ENCODE measurements at places on chromosomes 11 and 22.

GRCh38 chr11:68141246-68142027 is 20.2 kb upstream of the CHKA start:
- no peak for DNase-seq

DNA sequence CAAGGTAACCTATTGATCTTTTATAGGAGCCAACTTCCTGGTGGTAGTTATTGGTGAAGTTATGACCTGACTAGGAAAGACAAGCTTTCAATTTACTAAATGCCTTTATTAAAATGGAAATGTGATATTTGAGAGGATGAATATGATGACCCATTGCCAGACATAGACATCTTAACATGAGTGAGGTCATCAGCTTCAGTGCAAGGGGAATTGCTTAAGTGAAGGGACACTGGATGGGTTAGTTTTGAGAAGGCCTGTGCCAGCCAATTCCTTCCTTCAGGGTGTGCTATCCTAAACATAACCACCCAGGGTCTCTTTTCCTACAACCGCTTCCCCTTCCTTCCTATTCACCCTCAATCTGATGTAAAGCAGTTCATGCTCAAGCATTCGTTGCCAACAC is 21.5 kb downstream of the NAV2 start:
- DNase-seq, result no peak

GRCh38 chr11:116111546-116111945 is 607.3 kb upstream of the CADM1 start:
- no peak for DNase-seq

GRCh38 chr11:107593951-107594350 is 3.0 kb downstream of the ELMOD1 start:
- no peak for DNase-seq

DNA sequence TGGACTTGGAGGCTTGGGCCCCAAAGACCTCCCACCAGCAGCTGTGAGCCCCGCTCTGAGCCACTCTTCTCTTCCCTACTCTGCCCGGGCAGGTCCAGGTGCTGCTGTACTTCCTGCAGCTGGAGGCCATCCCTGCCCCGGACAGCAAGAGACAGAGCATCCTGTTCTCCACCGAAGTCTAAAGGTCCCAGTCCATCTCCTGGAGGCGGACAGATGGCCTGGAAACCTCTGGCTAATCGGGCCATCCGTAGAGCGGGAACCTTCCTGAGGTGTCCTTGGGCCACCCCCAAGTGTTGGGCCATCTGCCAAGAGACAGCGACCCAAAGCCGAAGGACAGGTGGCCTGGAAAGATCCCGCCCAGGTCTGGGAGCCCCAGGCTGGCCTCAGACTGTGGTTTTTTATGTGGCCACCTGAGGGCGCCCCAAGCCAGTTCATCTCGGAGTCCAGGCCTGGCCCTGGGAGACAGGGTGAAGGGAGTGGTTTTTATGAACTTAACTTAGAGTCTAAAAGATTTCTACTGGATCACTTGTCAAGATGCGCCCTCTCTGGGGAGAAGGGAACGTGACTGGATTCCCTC is 135.1 kb downstream of the BCR start:
- DNase-seq, result no peak

- no peak for DNase-seq
Measured at GRCh38 chr11:96154802-96155520, 188.0 kb downstream of the MAML2 start.

GRCh38 chr11:100872951-100873740 is 186.1 kb downstream of the ARHGAP42 start:
- DNase-seq, result no peak

DNA sequence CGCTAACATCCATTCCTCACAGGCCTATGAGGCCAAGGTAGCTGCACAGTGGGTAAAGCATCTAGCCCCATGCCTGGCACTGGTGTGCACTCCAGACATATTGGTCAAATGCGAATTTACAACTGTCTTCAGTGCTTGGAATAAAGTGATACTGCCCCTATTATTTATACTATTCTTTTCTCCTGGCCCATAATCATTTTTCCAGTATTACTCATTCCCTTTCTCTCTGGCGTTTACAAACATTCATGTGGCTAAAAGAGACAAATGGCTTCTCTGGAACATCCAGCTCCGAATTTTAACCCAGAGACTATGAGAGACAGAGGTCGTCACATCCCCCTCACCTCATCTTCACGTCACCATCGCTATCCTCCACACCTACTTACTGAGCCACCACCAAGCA is 87.2 kb upstream of the PITPNB start:
- no peak for DNase-seq

DNA sequence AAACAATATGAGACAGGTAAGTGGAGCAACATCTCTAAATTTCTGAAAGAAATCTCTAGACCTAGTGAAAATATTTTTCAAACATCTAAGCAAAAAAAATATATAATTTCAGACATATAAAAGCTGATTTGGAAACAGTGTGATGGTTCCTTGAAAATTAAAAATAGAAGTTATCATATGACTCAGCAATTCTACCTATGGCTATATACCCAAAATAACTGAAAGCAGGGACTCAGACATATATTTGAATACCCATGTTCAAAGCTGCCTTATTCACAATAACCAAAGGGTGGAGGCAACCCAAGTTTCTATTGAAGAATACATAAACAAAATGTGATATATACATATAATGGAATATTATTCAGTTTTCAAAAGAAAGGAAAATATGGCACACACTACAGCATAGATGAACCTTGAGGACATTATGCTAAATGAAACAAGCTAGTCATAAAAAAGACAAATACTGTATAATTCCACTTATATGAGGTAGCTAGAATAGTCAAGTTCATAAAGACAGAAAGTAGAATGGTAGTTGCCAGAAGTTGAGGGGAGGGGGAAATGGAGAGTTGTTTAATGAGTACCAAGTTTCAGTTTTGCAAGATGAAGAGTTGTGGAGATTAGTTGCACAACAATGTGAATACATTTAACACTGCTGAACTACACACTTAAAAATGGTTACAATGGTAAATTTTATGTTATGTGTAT is 300.4 kb downstream of the TTC28 start:
- DNase-seq, result no peak

GRCh38 chr22:49549256-49550140 is 278.2 kb downstream of the BRD1 start:
- DNase-seq, result no peak

GRCh38 chr11:12185914-12186313 is 75.5 kb downstream of the MICAL2 start:
- DNase-seq, result no peak

DNA sequence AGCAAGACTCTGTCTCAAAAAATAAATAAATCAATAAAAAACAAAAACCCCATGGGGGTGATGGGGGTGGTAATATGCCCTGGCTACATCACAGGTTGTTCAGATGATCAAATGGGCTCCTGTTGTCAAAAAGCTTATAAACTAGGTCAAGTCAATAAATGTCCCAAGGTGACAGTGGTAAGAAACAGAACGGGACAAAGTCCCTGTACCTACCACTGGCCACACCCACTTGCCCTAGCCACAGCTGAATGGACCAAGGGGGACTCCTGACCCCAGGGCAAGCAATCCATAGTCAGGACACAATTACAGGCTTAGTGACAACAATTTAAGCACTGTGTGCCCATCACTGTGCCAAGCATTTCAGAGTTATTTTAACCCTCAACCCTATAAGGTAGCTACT is 6.0 kb downstream of the NAGA start:
- DNase-seq, result no peak

DNA sequence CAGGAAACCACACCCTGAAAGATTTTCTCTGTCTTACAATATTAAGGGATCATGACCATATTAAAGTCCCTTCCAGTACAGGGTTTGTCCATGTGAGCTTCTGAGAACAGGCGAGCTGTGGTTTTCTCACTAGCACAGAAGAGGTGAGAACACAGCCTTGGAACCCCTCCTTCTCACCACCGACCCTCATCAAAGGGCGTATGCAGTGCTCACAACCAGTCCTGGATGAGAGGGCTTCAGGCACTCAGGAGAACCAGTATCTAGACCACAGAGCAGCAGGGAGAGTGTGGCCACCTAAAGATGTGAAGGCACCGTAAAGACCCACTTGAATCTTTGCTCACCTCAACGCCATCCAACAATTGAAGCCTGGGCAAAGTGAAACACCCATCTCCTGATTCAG is 397.0 kb downstream of the ETS1 start:
- no peak for DNase-seq

DNA sequence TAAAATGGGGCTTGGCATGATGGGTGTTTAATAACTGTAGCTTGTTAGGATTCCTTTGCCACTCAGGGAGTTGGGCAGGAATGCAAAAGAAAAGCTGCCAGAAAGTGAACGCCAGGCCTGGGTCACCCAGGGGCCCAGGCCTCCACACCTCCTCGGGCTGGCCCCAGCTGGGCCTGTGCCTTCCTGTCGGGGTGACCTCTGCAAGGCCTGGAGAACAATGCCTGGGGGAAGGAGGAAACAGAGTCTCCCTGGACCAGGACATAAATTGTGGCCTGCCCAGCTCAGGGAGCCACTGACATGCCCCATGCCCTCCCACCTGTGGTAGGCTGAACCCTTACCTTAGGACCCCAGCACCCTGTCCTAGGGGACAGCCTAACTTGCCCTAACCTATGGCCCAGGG is 21.9 kb downstream of the MN1 start:
- DNase-seq, result no peak

DNA sequence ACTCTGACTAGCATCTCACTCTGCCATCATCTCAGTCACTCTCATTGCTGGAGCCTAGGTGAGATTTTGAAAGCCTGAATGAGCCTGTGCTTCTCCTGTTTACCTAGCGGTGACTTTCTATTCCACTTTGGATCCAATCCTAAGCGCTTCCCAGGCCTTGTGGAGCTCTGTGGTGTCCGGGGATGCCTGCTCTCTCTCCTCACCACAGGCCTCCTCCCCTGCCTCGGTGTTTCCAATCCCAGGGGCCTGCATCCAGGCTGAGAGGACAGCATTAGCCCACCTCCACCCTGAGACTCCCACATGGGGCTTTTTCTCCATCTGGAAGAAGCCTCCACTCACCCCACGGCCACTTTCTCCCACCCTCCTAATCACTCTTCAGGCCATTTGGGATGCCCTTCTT is 380.3 kb downstream of the NTM start:
- no peak for DNase-seq

DNA sequence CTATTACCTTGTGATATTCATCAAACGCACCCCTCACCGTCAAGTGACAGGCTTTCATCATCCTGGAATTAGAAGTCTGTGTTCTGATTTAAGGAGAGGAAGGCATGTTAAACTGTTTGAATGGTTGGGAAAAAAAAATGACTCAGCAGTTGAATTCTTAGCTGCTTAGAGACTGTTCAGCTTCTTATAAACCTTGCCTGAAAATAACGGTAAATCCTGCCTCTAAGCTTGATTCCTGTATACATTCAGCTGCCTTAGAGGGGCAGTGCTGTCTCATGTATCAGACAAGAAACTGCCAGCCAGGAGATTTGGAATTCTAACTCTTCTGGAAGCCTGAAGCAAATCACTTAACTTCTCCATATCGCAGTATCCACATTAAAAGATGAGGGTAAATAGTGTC is 437.4 kb downstream of the JRKL start:
- DNase-seq, result no peak

DNA sequence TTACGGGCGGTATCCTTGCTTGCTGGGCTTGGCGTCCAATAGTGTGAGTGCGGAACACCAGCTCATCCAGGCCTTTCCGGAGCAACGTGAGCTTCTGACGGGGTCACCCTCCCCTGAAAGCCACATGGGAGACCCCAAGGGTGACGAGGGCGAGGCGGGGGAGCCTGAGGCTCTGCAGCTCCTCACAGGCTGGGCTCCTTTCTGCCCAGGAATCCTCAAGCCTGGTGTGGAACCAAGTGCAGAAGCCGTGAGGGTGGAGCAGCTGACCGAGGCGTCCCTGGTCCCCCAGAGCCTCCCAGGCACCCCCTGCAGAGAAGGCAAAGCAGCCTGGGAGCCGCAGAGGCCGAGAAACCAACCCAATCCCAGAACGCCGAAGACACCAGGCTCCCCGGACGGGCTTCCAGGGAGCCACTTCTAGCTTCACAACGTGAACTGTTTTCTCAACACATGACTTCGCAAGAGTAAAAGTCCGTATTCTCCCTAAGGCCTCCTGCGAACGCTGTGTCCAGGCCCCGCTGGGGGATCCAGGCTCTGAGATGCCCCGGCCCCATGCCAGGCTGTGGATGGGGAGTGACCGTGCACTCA is 530.3 kb downstream of the BRD1 start:
- no peak for DNase-seq

GRCh38 chr11:131877246-131877942 is 507.0 kb downstream of the NTM start:
- no peak for DNase-seq

DNA sequence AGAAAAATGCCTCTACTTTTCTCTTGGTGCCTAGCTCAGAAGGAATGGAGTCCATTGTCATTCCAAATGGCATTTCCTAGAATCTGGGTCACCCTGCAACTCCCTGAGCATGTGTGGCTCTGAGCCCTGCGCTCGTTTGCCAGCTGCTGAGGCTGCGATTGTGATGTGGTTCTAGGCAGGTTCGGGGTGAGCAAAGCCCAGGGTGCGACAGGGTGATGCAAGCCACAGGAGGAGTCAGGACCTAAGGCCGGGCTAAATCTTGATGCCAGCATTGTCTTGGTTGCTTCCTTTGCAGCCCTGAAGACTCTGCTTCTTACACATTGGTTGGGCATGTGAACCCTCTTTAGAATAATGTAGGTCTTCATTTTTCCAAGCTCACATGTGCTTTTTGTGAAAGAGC is 131.0 kb downstream of the MORC2 start:
- DNase-seq, result no peak

DNA sequence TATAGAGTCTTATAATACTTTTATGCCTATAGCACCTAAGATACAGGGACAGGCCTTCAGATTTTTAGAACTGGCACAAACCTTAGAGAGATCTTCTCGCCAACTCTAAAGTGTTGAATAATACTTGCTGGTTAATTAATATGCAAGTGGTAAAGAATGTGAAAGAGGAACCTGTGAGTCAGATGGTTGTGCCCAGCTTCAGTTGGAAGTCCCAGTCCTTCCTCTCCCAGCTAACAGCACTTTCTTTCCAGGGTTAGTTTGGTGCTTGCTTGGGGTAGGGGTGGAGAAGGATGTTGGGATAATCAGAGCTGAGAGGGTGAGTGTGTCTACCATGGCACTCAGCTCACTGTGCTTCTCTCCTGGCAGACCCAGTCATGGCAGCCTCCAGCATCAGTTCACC is 4.9 kb upstream of the TMEM132A start:
- no peak for DNase-seq

- DNase-seq, result no peak
Measured at GRCh38 chr11:61971248-61972111, 4.0 kb upstream of the FTH1 start.

GRCh38 chr22:50461979-50462540 is 12.8 kb downstream of the SBF1 start:
- DNase-seq, result no peak
